ENCODE measurements at places on chromosomes 5 and 9.

DNA sequence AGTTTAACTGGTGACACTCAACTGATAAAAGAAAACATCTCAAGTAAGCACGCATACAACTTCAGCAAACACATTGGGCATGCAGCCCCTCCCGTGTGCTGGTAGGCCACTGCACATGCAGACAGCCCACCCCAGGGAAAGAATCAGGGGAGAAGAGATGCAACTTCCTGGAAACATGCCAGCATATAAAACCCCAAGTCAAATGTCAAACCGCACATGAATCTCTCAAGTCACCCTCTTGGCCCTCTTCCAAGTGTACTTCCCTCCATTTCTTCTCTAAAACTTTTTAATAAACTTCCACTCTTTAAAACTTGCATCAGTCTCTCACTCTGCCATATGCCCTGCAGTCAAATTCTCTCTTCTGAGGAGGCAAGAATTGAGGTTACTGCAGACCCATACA, 732.7 kb downstream of the SEMA5A start:
- DNase-seq: no peak

DNA sequence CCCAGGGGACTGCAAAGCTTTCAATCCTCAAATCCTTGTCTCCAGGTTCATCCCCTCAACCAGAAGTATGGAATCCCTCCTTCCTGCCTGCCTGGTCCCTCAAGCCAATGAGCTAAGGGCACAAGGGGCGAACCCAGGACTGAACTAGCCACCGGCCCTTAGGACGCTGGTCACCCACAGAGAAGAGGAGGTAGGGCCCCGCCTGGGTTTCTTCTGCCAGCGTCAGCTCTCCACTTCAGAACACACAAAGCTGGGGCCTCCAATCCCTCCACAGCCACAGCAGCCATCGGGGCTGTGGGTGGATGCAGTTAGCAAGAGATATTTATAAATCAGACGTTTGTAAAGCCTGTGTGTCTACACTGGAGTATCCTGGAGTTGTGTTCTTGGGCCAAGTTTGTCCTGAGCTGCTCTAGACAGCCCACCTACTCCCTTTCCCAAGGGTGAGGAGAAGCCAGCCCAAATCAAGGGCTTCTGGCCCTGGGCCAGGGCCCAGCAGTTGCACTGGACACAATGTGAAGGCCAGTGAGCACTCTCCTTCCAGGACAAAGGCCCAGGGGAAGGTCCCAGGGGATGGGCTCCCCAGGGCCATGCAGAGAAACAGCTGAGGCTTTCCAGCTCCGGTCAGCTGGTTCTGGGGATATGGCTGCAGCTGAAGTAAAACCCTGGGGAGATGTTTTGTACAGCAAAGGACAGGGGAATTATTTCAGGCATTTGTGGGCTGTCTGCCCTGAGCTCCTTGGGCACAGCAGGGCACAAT, 18.9 kb downstream of the AMBP start:
- DNase-seq: no peak

- no peak for DNase-seq
Observed at GRCh38 chr5:177132136-177133095, 1.2 kb upstream of the NSD1 start.

- no peak for DNase-seq
Observed at GRCh38 chr5:80904533-80905187, 55.5 kb upstream of the RASGRF2 start.

- no peak for DNase-seq
Observed at GRCh38 chr9:121890746-121891145, 202.4 kb downstream of the TTLL11 start.

DNA sequence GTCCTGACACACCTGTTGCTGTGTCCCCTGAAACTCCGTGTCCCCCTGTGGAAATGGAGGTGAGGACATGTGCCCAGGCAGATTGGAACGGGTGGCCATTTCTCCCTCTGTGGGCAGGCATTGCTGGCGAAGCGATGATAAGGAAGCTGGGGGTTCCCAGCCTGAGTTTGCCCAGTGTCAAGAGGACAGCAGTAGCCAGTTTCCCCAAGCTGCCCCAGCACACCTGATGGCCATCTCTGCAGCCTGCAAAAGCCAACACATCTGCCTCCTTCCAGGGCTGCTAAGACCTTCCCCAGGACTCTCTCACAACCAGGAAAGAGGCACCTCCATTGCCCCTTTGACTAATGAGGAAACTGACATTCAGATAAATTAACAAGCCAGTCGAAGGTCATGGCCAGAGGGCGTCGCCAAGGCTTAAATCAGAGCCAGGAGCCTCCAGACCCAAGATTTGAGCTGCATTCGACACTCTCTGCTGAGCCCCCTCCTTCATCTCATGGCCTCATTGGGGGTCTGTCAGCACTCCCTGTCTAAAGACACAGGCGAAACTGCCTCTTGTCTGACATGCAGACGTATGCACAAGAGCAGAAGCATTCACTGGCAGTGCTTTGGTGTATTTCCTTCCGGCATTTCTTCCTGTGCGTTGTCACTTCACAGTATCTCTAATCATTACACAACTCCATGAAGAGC, 10.4 kb upstream of the WNK2 start:
- no peak for DNase-seq

DNA sequence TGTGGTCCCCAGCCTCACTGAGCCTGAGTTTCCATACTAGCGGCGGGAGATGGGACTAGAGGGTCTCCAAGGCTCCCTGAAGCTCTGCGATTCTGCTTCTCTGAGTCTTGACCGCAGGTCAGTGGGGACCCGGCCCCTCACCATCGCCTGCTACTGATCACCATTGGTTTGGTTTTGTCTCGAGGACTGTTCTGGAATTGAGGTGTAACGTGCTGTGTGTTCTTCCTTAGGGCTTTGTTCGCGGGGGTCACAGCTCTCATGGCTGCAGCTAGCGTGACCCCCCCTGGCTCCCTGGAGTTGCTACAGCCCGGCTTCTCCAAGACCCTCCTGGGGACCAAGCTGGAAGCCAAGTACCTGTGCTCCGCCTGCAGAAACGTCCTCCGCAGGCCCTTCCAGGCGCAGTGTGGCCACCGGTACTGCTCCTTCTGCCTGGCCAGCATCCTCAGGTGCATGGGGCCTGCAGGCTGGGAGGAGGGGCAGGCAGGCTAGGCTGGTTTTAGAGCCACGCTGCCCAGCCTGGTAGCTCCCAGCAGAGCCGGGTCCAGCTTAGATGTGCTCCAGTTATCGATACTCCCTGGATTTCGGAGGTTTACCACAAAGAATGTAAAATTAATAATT, 12.3 kb downstream of the TRAF2 start:
- DNase-seq: no peak

Data from activated CD4-positive, alpha-beta T cell treated with anti-CD3 and anti-CD28 coated beads, Interleukin-2, amount 50 U/mL, for 1 hour (primary cell).